ENCODE measurements at places on chromosomes 12 and 14. TPM values are rescaled to one million over a fixed set of nuclear protein-coding genes. Genes with fewer than 3 reads are reported as not detected.

Gene PPP1R1A
- total RNA-seq: 1.6 TPM

Gene SERPINA10
- not detected for total RNA-seq

Gene SYNE3
- 14.6 TPM for total RNA-seq

Gene SIX1
- total RNA-seq: 6.2 TPM

Gene ADAM20
- 2.7 TPM for total RNA-seq

Gene MYO1A
- total RNA-seq: 0.16 TPM

Gene ASB2
- 32.3 TPM for total RNA-seq

Gene SPTB
- total RNA-seq: 6.8 TPM

Gene GPR162
- 6.4 TPM for total RNA-seq

Gene CCDC175
- total RNA-seq: 0.74 TPM

Gene HOXC12
- not detected for total RNA-seq

DNA sequence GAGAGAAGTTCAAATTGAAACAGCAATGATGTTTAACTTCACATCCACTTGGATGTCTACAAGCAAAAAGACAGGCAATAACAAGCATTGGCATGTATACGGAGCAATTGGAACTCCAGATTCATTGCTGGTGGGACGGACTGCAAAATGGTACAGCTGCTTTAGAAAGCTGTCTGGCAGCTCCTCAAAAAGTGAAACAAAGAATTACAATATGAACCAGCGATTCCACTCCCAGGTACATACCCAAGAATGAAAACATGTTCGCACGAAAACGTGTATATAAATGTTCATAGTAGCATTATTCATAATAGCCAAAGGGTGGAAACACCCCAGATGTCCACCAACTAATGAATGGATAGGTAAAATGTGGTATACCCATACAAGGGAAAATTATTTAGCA lies 125.7 kb downstream of the HMGA2 start:
- DNase-seq: no peak

GRCh38 chr12:127389923-127390322 lies 877.0 kb upstream of the TMEM132C start:
- DNase-seq: no peak

DNA sequence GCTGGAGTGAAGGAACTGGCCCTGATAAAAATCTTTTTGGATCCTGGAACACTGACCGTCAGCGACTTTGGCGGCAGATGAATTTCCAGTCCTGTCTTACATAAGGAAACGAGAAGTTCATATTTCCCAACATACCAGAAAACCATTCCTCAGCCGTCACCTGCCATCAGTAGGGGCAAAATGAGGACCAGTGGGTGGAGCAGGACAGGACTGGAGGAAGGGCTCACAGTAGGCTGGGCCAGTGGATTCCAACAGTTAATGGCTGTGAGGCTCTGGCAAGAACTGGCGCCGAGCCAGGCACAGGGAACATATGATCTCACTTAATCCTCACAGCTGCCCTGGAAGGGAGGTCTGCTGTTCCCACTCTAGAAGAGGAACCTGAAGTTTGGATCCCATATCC lies 67.2 kb upstream of the FAM181A start:
- no peak for DNase-seq

GRCh38 chr12:86663173-86663572 lies 407.0 kb upstream of the MGAT4C start:
- DNase-seq: no peak

DNA sequence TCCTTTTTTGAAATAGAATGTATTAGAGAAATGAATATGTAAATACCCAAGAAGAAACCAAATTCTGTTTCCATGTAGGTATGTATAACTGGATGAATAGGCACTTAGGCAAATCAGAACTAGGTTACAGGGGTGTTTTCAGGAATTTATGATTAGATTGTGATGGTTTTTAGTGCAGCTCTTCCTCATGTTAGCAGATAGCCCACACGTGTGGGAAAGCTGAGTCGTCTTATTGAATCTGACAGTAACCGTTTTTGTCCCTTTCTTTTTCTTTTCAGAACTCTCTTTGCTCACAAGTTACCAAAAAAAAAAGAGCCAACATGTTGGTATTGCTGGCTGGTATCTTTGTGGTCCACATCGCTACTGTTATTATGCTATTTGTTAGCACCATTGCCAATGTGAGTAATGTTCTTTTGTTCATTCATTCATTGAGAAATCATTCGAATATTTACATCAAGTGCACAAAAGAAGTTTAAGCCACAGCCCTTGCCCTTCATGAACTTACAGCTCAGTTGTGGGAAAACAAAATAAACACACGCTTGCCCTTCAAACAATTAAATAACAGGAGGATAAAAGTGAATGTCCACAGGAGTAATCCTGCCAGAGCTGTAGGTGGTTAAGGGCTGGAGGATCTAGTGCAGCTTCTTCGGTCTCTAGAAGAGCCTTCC lies 14.8 kb downstream of the EMP1 start:
- DNase-seq: no peak

DNA sequence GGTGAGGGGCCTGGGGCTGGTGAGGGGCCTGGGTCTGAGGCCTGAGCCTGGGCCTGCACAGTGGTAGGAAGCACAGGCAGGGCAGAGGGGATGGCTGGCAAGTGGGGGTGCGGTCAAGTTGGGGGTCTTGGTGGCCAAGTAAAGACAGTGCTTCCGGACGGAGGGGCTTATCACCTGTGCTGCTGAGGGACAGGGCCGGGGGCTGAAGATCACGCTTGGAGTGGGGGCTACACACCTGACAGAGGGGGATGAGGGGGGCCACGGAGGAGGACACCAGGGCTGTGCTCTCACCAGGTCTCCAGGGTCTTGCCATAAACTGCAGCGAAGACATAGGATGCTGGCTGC lies 12.2 kb downstream of the TEDC1 start:
- no peak for DNase-seq

GRCh38 chr12:113899561-113900471 lies 66.3 kb downstream of the RBM19 start:
- no peak for DNase-seq

- no peak for DNase-seq
Measured at GRCh38 chr14:29035134-29035533, 268.5 kb downstream of the FOXG1 start.

DNA sequence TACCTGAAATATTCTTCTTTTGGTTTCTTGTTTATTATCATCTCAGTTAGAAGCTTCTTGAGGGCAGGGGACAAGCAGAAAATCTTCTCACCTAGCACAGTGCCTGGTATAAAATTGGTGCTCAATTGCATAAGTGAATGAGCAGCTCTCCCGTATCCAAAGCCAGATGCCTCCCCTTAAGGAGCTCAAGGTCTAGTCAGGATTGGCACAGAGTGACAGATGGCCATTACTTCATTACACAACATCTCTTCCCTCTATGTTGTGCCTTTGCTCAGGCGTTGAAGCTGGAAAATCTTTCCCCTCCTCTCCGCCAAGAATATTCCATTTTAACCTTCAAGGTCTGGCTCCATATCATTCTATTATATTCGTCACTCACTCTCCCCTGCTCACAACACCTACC lies 3.6 kb downstream of the SLC4A8 start:
- no peak for DNase-seq

GRCh38 chr12:11865824-11866223 lies 204.9 kb upstream of the BCL2L14 start:
- DNase-seq: no peak

- DNase-seq: no peak
Measured at GRCh38 chr12:57864442-57865083, 18.0 kb upstream of the CTDSP2 start.

DNA sequence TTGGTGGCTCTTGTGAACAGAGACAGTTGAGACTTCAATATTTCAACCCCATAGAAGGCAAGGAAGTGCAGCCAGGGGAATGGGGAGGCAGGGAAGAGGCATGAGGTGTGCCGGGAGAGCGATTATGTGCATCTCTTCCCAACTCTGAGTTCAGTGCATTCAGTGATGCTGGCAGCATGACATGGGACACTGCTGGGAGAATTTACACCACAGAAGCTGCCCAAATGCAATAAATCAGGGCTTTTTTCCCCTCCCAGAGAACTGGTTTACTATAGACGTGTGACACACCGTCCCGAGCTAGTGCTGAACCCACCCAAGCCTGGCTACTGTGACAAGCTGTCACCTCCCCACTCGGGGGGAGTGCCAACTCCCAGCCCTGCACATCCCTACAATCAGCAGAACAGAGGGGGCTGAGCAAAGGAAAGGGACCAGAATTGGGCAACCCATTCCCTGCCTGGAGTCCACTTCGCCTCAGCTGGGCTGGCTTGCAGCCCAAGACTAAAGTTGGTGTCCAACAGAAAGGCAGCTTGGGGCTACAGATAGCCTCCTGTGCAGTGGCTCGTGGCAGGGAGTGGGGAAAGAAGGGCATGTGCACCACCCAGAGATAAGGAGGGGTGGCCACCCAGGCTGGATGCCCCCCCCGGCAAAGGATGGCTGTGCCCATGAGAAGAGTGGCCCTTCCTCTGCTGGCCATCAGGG lies 16.7 kb downstream of the AHSA1 start:
- no peak for DNase-seq

DNA sequence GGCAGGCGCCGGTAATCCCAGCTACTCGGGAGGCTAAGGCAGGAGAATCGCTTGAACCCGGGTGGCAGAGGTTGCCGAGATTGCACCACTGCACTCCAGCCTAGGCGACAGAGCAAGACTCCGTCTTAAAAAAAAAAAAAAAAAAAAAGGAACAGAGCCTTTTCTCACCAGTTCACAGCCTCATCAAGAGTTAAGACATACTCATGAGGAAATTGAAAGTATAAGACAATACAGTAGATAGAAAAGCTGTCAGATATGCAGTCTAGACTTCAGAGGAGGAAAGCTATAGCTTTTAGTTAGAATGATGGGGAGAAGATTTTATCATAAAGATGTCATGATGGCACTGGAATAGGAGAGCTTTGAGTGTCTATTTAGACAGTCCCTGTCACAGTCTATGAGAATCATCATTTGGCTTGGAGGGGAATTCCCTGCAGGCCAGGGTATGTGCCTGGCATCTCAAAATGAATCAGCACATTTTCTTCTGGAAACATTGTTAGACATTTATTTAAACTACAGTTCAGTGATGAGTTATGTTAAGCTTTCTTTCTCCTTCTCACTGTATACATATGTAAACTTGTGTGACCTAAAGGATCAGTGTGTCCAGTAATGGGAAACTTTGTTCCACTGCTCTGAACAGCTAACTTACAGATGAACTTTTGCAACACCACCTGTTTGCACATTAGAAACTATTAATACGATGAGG lies 2.9 kb upstream of the RAB35 start:
- no peak for DNase-seq

DNA sequence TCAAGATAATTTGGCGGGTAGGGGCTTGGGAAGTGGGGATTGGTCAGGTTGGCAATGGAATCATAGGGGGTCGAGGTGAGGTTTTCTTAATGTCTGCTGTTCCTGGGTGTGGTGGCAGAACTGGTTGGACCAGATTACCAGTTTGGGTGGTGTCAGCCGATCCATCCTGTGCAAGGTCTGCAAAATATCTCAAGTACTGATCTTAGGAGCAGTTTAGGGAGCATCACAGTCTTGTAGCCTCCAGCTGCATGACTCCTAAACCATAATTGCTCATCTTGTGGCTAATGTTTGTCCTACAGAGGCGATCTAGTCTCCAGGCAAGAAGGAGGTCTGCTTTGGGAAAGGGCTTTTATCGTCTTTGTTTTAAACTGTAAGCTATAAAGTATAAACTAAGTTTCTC lies 868.4 kb downstream of the DIO2 start:
- no peak for DNase-seq

GRCh38 chr14:85528897-85529631 lies 880 bp upstream of the FLRT2 start:
- no peak for DNase-seq

DNA sequence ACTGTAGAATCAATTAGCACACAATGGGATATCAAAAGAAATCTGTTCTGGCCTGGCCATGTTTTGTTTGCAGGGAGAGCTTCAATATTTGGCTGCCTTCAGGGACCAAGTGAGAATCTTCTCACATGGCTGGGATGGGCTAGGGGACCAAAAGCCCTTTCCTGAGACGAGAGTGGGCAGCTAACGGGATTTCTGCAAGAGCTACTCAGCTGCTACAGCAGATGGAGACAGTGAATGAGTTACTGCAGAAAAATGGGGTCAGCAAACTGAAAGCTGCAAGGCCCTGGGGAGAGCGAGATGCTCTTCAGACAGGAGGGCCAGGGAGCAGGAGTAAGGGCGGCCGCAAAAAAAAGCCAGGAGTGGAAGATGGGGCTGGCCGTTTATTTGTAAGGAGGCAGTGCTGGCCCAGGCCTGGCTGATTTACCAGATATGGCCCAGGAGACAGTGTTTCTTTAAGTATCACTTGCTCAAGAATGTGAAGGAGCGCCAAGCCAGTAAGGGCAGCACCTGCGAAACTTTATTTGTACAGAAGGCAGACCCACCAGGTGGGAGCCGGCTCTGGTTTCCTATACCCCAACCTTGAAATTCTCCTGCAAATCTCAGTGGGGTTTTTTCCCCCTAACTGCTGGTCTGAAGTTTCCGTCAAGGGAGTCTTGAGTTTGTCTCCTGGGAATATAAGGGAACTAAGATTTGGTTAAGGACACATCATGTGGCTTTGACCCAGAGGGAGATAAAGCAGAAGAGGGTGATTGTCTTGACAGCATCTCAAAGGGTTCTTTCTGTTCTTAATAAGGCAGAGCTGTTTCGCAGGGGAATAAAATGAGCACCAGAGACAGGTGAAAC lies 57.8 kb downstream of the SSH1 start:
- no peak for DNase-seq

DNA sequence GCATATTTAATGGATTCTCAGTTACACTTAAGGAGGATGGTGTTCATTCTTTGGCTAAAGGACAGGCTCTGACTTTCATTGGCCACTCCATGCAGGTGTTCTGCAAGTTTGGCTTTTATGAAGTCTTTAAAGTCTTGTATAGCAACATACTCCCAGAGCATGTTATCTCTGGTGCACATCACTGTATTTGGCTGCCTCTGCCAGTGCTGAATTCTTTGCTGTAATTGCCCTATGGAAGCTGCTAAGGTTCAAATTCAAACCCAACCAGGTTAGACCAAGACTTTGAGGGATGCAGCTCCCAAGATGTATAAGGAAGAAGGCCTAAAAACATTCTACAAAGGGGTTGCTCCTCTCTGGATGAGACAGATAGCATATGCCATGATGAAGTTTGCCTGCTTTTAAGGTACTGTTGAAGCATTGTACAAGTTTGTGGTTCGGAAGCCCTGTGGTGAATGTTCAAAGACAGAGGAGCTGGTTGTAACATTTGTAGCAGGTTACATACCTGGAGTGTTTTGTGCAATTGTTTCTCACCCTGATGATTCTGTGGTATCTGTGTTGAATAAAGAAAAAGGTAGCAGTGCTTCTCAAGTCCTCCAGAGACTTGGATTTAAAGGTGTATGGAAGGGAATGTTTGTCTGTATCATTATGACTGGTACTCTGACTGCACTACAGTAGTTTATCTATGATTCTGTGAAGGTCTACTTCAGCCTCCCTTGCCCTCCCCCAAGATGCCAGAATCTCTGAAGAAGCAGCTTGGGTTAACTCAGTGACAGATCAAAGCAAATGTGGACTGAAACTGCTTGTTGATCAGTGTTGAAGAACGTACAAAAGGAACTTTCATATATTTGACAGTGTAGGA lies 19.4 kb downstream of the TMEM116 start:
- no peak for DNase-seq

- DNase-seq: no peak
Measured at GRCh38 chr12:109759595-109759994, 46.0 kb downstream of the FAM222A start.

- DNase-seq: no peak
Measured at GRCh38 chr12:34021071-34021470, 1.2 kb upstream of the ALG10 start.
